ENCODE measurements at places on chromosomes 3 and 15.

GRCh38 chr15:40106203-40107161 is 2.2 kb downstream of the BMF start:
- DNase-seq = peak; percentile 78

DNA sequence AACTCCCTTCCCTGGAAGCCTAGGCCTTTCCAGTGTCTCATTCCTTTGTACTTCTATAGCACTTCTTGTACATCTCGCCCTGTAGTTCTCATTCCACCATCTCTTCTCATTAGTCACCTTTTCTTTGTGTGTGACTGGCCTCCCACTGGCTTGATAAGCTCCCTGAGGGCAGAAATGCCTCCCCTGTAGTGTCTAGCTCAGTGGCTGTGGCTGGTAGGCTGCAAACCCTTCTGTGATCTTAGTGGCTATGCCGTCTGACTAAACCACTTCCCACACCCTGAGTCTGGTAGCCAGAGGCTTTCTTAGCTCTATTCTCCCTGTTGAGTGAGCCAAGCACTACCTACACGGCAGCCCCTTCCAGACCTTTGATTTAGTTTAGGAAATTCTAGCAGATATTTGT is 24.4 kb upstream of the TNFAIP8L3 start:
- DNase-seq = no peak

DNA sequence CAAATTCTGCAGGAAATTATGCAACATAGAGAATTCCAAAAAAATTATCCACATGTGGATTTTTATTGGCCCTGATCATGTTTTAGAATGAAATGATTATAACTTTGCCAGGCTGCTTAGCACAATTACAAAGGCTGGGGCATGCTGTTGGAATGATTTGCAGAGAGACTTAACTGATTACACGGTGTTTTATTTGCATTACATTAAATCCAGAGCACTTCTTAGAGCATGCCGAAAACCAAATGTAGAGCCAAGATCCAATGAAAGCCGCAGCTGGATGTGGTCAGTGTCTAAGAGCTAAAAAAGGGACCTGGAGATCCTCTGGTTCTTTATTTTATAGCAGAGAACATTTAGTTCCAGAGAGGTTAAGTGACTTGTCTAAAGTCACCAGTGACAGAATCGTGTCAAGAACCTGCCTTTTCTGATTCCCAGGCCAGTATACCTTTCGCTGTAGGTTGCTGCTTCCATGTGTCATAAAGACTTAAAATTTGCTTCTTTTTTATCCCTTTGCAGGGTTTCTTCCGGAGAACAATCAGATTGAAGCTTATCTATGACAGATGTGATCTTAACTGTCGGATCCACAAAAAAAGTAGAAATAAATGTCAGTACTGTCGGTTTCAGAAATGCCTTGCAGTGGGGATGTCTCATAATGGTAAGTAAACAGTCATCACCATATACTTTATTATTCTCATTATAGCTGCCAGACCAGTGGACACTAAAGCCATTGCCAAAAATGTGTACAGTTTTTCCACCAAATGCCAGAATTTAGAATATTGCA is 92.0 kb upstream of the TSEN2 start:
- DNase-seq = no peak

DNA sequence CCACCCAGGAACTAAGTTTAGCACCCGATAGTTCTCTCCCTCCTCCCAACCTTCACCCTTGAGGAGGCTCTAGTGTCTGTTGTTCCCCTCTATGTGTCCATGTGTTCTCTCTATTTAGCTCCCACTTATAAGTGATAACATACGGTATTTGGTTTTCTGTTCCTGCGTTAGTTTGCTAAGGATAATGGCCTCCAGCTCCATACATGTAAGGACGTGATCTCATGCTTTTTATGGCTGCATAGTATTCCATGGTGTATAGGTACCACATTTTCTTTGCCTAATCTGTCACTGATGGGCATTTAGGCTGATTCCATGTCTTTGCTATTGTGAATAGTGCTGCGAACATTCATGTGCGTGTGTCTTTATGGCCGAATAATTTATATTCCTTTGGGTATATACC is 66.9 kb upstream of the TRA2B start:
- DNase-seq = no peak

GRCh38 chr3:150458001-150458400 is 49.9 kb downstream of the TSC22D2 start:
- DNase-seq = no peak

GRCh38 chr15:89514596-89515406 is 18.4 kb upstream of the RHCG start:
- DNase-seq = peak; percentile 48

GRCh38 chr3:23270423-23270822 is 67.3 kb downstream of the UBE2E2 start:
- DNase-seq = no peak

- DNase-seq = no peak
Observed at GRCh38 chr15:57190208-57190607, 186.1 kb upstream of the CGNL1 start.

GRCh38 chr3:141365201-141365600 is 3.1 kb upstream of the ZBTB38 start:
- DNase-seq = no peak

DNA sequence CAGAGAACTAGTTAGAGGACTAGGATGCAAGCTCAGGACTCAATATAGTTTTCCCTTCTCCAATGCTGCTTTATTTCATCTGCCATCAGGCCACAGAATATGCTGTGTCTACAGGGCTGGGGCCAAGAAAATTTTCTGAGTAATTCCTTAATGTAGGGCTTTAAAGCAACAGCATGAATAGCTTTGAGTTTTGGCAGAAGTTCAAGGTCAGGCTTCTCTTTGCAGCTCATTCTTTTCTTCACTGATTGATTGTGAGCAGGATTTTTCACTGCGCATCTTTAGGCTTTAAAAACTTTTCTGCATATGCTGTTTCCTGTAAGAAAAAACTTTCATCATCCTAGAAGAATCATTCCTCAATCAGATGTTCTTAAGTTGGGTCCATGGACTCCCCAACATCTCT is 4.6 kb downstream of the TMEM108 start:
- DNase-seq = peak; percentile 40

GRCh38 chr3:146550070-146550615 is 5.7 kb upstream of the PLSCR1 start:
- no peak for DNase-seq

GRCh38 chr15:73947651-73948050 is 21.4 kb downstream of the LOXL1 start:
- DNase-seq = no peak

- DNase-seq = no peak
Observed at GRCh38 chr3:123658852-123659206, 74.0 kb upstream of the HACD2 start.

GRCh38 chr3:46492890-46493547 is 4.8 kb upstream of the RTP3 start:
- DNase-seq = no peak

- no peak for DNase-seq
Observed at GRCh38 chr15:40768521-40769273, 1.1 kb upstream of the C15orf62 start.

DNA sequence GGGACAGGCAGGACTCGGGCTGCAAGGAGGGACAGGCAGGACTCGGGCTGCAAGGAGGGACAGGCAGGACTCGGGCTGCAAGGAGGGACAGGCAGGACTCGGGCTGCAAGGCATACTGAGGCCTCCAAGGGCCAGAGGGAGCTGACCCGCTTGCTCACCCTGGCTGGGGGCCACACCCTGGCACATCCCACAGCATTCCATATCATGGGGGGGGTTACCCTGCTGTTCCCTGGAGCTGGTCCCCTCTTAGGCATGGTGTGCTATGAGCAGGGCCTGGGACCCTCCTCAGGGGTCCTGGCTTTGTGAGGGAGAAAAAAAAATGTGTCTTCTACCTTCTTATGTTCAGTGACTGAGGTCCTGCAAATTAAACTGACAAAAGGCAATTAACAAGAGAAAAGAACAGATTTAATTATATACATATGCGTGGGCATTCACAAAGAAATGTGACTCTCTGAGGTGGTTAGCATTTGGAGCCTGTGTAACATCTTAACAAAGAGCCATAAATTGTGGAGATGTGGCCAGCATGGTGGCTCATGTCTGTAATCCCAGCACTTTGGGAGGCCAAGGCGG is 97.6 kb upstream of the ALDH1A3 start:
- DNase-seq = no peak

GRCh38 chr15:32818758-32819447 is 101.1 kb downstream of the GREM1 start:
- DNase-seq = peak; percentile 96

DNA sequence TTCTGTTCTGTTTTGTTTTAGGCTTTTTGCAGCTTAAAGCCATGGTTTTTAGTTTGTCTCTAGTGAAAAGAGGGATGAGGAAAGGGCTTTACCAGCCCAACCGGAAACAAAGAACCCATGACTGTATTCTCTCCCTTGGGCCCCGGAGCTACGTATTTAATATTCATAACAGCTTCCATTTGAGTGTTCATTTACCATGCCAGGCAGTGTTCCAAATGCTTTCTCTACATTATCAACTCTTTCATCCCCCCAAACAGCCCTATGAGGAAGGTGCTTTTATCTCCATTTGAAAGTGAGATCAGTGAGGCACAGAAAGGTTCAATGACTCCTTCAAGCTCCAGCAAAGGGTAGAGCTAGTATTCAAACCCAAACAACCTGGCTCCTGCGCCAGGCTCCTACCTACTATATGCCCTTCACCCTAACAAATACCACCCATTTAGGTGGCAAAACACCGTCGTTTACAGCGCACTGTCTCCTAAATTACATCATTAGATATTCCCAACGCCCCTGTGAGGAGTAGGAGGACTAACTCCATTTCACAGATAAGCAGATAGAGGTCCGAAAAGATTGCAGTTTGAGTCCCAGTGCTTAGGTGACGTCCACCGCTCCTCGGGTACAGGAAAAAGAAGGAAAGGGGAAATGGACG is 27.9 kb downstream of the GTPBP8 start:
- DNase-seq = peak; percentile 24

DNA sequence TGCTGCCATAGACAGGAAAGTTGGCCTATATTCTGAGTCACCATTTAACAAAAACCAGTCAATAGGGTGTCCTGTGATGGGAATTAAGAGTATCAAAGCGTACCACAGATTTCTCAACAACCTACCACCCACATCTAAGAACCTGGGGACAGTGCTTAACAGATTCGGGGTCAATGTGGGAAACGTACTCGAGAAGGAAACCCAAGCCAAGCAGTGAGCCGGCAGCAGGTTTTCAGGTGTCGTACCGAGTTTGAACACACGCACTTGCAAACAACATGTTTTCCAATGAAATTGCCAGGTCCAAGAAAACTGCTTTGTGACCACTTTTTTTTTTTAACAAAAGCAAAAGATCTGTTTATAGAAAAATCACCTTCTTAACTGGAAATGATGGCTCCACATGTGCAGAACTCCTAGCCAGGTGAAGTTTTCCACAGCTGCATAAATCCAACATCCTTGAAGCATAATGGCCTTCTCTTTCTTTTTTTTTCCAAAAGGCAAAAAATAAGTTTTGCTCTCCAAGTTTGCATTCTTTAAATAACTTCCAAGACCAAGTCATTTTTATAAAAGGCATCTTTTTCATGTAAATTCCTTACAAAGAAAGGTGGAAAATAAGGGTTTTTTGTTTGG is 45.7 kb downstream of the ADAMTS17 start:
- no peak for DNase-seq

DNA sequence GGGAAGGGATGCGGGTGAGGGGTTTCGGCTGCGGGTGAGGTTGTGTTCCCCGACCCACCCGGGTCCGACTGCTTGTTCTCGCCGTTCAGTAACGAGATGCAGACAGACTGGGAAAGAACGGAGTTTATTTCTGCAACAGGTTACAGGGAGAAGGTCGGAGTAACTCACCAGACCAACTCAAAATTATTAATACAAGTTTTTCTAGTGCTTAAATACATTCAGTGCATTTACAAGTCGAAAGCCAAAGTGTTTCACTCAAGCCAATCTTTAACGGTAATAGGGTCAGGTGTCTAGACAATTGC is 492 bp upstream of the HIGD1A start:
- DNase-seq = peak; percentile 9

- DNase-seq = no peak
Observed at GRCh38 chr3:45559560-45560118, 34.9 kb upstream of the LIMD1 start.

GRCh38 chr3:74639681-74640080 is 25.2 kb upstream of the CNTN3 start:
- no peak for DNase-seq

DNA sequence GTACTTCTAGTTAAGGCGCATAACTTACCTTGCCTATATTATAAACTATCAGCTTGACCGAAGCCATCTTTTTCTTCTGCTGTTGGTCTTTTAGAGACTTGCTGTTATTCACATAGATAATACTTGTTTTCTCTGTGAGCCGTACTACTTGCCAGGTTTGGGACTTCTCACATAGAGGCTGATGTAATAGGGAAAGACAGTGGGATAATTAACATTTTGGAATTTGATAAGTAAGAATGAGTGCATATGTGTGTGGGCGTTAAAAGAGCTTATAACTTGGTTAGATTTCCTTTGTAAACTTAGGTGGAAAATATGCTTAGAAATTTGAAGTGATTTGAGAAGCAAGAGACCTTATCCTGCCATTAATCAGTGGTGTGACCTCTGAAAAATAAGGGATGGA is 47.8 kb downstream of the FNDC3B start:
- peak; percentile 33 for DNase-seq

DNA sequence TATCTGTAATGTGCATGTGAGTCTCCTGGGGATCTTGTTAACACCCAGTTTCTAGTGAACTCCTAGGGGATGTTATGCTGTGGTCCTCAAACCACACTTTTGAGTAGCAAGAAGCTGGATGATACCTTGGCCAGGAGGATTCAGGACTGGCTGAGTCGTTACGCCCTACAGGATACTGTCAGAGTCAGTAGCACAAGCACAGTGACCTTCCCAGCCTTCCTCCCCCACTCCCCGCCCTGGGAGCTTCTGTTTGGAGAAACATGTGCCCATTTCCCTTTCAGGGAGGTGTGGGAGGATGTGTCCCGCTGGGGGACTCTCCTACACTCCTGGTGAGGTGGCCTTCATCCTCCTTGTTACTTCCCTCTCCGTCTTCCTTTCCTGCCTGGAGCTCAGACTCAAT is 76.4 kb upstream of the TRPM1 start:
- DNase-seq = no peak

GRCh38 chr15:52419494-52419893 is 109.2 kb downstream of the MYO5A start:
- DNase-seq = no peak

GRCh38 chr15:63378946-63379345 is 2.7 kb downstream of the CA12 start:
- no peak for DNase-seq

- no peak for DNase-seq
Observed at GRCh38 chr3:75254685-75255084, 409.4 kb upstream of the FRG2C start.

DNA sequence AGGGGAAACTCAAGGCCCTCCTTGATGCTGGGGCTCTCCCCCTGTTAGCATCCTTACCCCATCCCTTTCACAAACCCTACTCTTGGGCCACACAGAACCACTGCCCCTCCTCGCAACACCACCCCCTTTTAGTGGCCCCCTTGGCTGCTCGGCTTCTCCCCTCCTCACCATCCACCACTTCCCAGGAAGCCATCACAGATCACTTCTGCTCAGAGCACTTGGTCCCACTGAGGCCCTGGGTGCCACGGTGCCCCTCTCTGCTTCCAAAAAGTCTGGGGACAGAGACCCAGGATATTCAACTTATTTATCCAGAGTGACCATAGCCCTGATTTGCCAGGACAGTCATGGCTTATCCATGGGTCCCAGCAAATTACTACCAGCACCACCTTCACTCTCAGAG is 2.4 kb downstream of the RHCG start:
- no peak for DNase-seq

All from amniotic epithelial cell (primary cell).